Urinary bladder (tissue), 4 donors: ENCODE measurements at places on chromosomes 6 and 20. TPM values are rescaled to one million over a fixed set of nuclear protein-coding genes. Genes with fewer than 3 reads are reported as not detected.

Gene TREML2
- 0.11 TPM for total RNA-seq

Gene VSTM2L
- total RNA-seq: 1.3 TPM

Gene DPPA5
- not detected for total RNA-seq

Gene GINS1
- 10.2 TPM for total RNA-seq

Gene SIM1
- total RNA-seq: 0.21 TPM

Gene HCK
- total RNA-seq: 8.3 TPM

Gene DACT2
- 4.0 TPM for total RNA-seq

Gene GSTA3
- not detected for total RNA-seq
